ENCODE measurements at places on chromosomes 2 and 18.

DNA sequence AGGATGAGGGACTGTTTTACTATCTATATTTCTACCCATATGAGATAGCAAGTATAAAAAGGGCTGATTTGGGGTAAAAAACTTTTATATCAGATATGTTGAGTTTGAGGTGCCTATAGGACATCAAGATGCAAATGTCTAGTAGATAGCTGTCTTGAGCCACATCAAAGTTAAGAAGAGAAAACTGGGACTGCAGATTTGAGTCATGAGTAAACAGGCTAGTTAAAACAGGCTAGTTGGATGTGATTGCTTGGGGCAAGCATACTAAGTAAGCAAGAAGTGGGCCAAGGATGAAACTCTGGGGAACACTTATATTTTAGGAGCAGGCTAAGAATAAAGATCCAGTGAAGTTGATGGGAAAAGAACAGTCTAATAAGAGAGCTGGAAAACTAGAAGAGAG lies 2.8 kb upstream of the SCRN3 start:
- ATAC-seq = no peak

DNA sequence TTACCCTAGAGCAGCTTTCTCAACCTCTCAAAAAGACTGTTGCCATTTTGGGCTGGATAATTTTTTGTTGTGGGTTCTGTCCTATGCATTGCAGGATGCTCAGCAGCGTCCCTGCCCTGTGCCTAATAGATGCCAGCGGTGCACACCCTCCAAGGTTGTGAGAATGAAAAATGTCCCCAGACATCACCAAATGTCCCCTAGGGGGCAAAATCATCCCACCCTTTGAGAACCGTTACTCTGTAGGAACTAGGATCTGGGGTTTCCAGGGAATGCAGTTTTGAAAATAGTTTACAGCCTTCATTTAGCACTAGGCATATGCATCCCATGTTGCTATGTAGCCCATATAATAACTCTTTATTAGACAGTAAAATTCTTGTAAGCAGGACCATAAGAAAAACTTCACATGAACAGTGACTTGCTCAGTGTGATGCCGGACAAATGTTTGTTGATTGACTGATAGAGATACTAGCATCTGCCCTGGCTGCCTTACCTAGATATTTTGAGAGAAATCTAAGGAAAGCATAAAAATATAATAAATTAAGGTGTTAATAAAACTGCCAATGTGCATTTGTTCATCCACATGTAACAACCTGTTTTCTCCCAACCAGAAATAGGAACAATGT lies 79.2 kb upstream of the EPC2 start:
- ATAC-seq = no peak

GRCh38 chr2:143217512-143218115 lies 88.4 kb downstream of the ARHGAP15 start:
- ATAC-seq = no peak

- peak; percentile 92 for ATAC-seq
These were observed 14.5 kb downstream of the PDCD1 start for GRCh38 chr2:241844066-241844728.

DNA sequence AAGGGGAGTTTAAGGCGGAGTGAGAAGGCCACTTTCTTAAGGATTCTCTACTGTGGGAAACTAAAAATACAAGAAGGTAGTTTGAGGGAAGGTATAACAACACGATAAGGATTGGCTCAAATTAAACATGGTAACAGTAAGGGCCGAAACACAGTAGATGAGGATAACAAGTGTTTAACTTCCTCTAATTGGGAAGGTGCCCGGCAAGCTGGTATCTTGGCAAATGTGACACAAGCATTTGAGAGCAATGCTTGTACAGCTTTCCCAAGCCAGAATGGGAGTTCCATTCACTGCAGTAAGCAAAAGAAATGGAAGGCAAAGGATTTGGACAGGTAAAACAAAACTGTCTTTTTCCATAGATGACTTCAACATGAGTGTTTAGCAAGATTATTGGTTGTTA lies 19.8 kb downstream of the USP40 start:
- no peak for ATAC-seq

- no peak for ATAC-seq
These were observed 197.4 kb downstream of the SH3BP4 start for GRCh38 chr2:235149240-235149659.

DNA sequence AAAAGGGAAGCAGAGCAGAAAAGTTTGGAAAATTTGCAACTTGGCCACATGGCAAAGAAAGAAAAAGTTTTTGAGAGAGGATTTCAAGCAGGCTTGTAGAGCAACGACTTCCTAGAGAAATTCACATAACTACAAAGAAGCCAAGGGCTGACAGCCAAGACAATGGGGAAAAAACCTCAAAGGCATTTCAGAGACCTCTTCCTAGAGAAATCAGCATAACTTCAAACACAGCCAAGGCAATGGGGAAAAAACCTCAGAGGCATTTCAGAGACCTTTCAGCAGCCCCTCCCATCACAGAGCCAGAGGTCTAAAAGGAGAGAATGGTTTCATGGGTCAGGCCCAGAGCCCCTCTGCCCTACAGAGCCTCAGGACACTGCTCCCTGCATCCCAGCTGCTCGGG lies 7.2 kb downstream of the ADI1 start:
- no peak for ATAC-seq

DNA sequence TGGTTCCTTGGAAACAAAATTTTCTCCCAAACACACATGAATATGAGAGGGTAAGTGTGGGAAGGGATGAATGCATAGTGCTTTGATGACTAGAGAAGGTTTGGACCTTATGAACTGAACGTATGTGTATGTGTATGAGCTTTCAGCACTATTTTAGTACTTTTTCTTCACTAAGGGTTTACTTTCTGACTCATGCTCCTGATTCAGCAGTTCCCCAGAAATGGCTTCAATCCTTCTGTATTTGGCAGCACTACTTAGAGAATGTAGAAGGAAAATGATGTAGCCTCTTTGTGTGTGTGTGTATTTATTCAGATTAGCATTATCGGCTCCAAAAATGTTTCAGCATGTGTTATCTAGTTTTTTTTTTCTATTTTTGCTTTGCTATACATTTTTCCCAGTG lies 22.2 kb downstream of the KCNJ3 start:
- ATAC-seq = no peak

GRCh38 chr2:113133704-113134598 lies 6.6 kb downstream of the IL1RN start:
- ATAC-seq = no peak

DNA sequence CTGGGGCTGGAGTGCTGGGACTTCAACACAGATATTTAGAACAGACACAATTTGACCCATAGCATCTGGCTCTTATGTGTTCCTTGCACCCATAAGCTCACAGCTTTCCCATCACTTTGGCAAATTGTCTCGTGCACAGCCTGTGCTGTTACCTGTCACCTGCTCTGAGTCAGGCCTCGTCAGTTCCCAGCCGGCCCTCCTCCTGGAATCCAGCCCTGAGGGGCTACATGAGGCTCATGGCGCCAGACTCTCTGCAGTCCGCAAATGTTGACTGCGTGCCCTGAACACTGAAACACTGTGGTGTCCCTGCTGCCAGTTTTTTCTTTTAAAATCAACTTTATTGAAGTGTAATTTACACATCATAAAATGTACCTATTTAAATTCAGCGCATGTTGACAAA lies 65.4 kb upstream of the BZW1 start:
- no peak for ATAC-seq

GRCh38 chr2:119682578-119682977 lies 3.6 kb downstream of the TMEM177 start:
- ATAC-seq = no peak

DNA sequence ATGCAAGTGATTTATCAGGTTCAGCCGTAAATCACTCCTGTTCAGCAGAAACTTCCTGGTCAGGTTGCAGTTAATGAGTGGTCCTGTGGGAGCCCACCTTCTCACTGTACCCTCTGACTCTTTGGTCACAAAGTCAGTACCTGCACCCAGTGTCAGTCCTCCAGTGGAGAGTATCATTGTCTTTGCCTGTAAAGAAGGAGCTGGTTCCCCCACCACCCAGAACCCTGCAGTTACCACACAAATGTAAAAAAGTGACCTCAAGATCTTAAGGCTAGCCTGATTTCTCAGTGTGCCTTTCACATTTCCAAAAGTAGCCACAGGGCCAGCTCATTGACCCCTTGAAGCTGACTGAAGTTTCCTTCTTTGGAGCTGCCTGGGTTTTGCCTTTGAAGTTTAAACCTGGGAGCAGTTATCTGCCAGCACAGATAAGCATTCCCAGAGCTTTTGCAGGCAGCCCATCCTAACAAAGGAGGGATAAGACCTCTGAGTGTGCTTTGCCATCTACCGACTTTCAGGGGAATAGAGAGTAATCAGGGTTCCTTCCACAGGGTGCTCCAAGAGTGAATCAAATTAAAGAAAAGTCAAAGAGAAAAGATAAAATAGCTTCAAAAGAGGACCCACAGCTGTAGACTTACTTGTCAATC lies 725.2 kb downstream of the CPS1 start:
- ATAC-seq = no peak

- no peak for ATAC-seq
These were observed 1933.3 kb downstream of the SUCLG1 start for GRCh38 chr2:82525744-82526143.

DNA sequence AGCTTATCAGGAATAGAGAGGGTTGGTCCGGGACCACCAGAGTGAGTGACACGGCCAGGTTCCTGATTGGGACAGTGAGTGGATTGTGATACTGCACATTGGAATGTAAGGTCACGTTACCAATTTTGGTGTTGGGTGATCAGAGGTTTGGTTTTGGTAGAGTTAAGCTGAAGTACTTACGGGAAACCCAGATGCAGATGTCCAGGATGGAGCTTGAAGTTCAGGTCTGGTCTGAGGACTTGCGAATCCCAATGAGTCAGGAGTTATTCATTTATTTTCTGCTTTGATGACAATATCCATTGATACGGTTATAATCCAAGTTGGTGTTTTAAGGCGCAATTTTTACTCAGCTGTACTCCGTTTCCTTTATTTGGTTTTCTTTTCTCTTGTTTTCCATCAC lies 273.6 kb downstream of the ALPK2 start:
- no peak for ATAC-seq

DNA sequence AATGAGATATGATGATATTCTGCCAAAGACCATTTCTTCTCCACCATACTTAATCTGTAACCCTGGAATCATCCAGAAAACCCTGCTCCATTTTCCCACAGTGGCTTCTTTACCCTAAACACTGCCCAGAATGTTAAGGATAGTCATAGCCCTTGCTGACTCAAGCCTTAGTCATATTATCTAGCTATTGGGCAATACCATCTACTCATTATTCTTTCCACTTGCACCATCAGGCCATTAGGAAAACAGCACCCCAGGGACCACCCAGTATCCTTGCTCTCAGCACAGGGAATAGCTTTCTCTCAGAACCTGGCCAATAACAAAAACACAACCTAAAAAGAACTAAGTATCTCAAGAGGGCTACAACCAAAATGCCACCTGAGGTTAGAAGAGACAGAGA lies 445.7 kb upstream of the SLC14A2 start:
- peak; percentile 85 for ATAC-seq

- ATAC-seq = no peak
These were observed 47.6 kb downstream of the SP110 start for GRCh38 chr2:230172156-230172555.

DNA sequence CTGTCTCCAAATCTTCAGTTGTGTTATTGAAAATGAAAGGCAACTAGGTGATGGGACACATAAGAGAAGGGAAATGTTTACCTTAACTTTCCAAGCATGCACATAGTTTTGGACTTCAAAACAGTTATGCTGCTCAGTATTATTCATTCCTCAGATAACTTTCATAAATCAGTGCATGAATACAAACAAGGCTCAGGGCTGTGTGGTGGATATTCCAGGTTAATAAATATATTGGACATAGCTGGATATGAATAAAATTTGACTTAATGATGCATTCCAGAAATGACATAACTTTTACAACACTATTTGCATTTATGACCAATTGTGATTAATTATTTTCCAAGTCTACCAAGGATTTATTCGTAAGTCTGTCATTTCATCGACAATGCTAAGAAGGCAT lies 301.2 kb upstream of the ZNF804A start:
- ATAC-seq = no peak

GRCh38 chr2:11984316-11985158 lies 238.1 kb downstream of the LPIN1 start:
- no peak for ATAC-seq

DNA sequence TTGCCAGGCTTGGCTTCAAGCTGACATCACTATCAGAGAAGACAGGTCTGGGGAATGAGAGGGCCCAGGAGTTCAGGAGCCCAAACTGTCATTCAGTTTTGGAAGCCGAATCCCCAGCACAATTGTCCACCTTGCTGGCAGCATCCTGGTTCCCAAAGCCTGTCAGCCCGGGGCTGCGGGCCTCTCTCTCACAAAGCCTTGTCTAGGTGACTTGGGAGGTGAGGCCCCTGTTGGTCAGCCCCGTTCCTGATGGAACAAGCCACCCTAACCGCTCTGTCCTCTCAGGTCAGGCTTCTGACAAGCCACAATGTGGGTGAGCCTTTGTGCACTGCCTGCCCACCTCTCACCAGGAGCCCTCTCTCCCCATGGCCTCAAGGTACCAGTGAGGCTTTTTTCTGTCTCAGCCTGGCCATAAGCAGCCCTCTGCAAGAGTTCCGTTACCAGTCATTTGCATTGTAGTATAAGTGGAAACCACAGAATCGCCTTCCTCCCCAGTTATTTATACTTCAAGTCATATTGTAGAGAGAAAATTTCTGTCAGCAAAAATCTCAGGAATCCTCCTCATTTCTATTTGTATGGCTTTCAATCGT lies 100.6 kb downstream of the MSH2 start:
- no peak for ATAC-seq

DNA sequence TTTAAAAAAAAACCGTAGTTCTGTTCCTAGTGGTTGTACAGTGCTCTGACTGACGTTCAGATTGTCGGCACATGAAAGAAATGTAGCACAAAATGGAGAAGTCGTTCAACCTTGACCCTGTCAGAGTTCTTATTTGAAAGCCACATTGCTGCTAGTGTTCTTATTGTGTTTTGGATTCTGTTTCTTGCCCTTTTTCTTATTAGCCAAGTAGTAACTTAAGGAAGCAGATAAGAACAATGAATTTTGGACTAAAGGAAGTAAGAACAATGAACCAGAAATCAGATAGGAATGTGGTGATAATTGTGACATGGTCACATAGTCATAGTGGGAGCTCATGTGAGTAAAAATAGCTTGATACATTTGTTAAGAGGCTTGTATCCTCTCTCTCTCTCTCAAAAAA lies 45.9 kb downstream of the RPIA start:
- peak; percentile 31 for ATAC-seq

- ATAC-seq = peak; percentile 1
These were observed 1.1 kb downstream of the MAP4K3 start for GRCh38 chr2:39435741-39436591.

- no peak for ATAC-seq
These were observed 103.0 kb downstream of the BCL11A start for GRCh38 chr2:60450488-60450887.

GRCh38 chr2:110755491-110756078 lies 23.2 kb downstream of the ACOXL start:
- ATAC-seq = no peak

- no peak for ATAC-seq
These were observed 52.3 kb downstream of the ZEB2 start for GRCh38 chr2:144467502-144468137.

GRCh38 chr2:64595397-64596176 lies 58.1 kb downstream of the SERTAD2 start:
- no peak for ATAC-seq

Measured in gastroesophageal sphincter (tissue), 4 donors.